ENCODE measurements at places on chromosomes 12 and 14.

DNA sequence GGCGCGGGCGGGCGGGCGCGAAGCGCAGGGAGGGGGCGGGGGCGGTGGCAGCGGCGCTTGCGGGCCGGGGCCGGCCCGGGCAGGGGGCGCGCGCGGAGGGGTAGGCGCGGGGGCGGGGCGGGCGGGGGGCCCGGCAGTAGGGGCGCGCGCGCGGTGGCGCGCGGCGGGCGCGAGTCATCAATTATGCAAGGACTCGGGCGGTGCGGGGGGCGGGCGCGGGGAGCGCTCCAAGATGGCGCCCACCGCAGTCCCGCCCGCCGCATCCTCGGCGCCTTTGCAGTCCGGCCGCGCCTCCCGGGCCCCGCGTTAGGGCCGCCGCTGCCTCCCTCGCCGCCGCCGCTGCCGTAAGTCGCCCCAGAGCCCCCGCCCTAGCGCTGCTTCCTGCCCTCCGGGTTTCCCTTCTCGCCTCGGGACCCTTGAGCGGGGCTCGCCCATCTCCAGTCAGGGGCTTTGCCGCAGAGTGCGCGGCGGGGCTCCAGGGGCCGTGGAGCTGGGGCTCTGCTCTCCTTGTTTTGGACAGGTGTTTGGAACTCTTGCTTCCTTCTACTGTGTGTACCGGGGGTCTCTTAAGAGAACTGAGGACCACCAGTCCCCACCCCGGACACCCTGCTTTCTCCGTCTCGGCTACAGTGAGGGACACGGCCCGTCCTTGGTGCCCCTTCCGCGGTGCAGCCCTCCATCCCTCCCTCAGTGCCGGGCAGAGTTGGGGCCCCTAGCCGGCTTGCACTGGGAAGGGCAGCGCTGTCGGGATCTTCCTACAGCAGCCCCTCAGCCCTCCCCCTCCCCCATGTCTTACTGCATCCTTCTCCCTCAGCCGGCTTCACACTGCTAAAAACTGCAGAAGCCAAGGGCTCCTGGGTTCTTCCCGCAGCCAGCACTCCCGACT is at the start of gene SCN8A:
SCN8A (plus strand) TSS at position 218 of the 886 bp plus-strand sequence. CDS start 71,585 bp downstream, outside the sequence.
- peak; percentile 91 for DNase-seq

- DNase-seq, result peak; percentile 21
Measured at GRCh38 chr14:92325835-92326234, 2.9 kb downstream of the SLC24A4 start.

GRCh38 chr14:30484976-30485375 is 74.0 kb upstream of the G2E3 start:
- no peak for DNase-seq

- no peak for DNase-seq
Measured at GRCh38 chr14:66066981-66067776, 419.0 kb upstream of the CCDC196 start.

GRCh38 chr12:46073321-46073720 is 82.9 kb upstream of the SCAF11 start:
- no peak for DNase-seq

DNA sequence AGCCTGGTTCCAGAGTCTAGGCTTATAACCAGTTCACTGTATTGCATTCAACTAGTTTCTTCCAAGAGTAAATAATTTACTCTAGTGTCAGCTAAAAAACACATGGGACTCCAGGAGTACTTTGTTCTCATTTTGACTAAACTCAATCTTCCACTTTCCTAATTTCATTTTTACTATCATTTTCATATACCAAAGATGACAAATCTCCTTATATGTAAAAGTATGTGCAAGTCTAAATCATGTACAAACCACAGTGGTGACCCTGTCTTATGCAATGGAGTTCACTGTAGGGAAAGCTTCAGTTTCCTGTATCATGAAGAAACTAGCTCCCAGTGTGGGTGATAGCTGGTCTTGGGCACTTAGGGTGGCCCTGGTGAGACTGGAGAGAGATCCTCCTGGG is 151.6 kb downstream of the HELB start:
- no peak for DNase-seq

DNA sequence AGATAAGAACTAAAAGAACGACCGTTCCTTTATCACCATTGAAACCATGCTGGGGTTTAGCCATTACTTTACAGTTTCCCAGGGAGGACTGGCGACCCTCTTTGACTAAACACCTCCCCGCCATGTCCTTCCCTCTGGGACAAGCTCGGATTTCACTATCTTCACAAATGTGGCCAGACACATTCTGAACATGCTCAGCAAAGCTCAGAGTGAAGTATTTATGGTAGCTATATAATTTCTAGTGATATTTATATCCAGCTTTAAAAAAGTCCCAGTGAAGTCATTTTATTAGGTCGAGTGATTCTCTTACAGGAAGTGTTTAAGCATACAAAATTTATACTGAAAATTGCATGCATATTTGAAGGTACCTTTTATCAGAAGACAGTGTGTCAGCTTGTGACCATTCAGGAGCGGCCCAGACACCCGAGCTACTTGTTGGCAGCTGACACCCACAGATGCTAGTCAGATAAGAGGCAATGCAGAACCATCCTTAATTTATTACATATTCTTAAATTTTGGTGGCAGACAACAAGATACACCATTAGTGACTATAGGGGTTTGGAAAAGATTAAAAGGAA is 36.8 kb downstream of the NIN start:
- no peak for DNase-seq

GRCh38 chr12:10215436-10215835 is 2.8 kb downstream of the GABARAPL1 start:
- no peak for DNase-seq

Data from foreskin fibroblast (primary cell).